ENCODE measurements at places on chromosomes 11 and 22.

DNA sequence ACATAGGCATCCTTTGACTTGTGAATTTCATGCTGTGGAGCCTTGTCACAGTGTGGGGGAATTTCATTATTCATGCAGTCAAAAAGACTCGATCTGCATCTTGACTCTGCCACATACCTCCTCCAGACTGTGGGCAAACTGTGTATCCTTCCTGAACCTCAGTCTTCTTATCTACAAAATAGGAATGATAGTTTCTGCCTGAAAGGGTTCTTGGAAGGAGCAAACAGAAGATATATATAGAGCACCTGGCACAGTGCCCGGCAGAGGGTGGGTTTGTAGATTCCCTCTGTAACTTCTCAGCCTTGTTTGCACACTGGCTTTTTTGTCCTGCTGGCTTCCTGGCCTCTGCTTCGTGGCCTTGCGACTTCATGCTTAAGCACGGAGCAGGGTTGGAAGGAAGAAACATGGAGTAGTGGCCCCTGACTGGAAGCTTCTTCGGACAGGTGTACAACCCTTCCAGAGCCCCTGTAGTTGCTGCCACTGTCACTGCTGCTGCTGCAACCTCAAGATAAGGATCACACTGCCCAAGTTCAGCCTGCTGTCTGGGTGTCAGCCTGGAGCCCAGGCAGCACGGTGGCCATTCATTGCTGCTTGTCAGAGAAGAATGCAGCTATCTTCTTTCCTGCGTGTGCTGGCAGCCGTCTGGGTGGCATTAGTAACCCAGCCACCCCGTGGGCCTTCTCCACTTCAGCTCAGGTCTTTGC lies 106.4 kb downstream of the MICAL2 start:
- no peak for DNase-seq

GRCh38 chr11:43934601-43935423 lies 7.6 kb upstream of the C11orf96 start:
- DNase-seq, result no peak

GRCh38 chr22:30121960-30122359 lies 41.7 kb downstream of the HORMAD2 start:
- DNase-seq, result no peak

DNA sequence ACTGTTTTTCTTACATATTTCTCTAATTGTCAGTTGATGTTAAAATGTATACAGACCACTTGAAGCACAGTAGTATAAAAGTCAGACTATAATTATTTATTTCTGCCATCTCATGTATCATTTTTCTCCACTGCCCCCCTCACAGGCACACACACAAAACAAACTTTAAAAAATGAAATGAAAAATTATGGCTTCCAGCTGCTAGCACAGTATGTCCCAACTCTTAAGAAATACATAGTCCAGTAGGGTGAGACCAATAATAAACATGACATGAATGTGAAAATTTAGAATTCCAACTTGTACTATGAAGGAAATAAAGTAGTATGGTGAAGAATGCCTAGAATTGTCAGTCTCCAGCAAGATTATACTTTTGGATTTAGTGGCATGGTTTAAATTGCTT lies 1247.9 kb downstream of the JRKL start:
- no peak for DNase-seq

- no peak for DNase-seq
Measured at GRCh38 chr11:95567685-95568084, 221.9 kb downstream of the FAM76B start.

- DNase-seq, result no peak
Measured at GRCh38 chr22:42281706-42282251, 11.3 kb upstream of the TCF20 start.

DNA sequence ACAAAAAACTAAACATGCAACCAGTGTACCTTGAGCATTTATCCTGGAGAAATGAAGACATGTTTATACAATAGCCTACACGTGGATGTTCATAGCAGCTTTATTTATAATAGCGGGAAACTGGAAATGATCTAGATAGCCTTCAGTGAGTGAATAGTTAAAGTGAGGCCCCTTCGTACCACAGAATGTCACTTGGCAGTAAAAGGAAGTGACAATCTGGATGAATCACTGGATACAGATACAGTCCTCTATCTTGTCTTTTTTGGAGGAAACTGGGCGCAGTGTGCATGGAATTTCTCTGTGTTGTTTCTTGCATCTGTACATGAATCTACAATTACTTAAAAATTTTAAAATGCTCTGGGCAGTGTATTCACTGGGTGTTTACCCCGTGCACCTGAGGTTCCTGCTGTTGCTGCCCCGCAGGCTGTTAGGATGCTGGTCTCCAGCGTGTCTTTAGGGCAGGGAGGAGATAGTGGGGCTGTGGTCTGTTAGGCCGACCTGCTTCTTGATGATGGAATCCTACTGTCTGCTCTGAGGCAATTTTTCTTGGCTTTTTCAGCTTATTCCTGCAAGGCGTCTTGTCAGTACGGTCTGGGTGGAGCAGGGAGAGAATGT lies 23.2 kb downstream of the DERL3 start:
- no peak for DNase-seq

DNA sequence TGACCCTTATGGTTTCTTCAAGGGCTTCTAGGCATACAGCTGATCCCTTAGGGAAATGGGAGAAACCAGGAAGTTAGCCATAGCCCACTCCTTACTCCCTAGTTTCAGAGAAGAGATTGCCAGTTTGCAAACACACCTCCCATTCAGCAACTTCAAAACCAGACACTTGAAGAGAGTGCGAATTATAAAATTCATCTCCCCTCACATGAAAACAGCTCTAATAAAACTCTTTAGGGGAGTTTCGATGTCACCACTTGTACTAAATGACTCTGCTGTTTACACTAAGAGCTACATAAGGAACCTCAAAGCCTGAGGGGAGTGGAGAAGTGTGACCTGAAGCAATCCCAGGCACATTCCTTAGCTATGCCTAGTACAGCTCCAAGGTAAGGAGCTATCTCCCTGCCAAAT lies 8.3 kb downstream of the LGR4 start:
- DNase-seq, result no peak

DNA sequence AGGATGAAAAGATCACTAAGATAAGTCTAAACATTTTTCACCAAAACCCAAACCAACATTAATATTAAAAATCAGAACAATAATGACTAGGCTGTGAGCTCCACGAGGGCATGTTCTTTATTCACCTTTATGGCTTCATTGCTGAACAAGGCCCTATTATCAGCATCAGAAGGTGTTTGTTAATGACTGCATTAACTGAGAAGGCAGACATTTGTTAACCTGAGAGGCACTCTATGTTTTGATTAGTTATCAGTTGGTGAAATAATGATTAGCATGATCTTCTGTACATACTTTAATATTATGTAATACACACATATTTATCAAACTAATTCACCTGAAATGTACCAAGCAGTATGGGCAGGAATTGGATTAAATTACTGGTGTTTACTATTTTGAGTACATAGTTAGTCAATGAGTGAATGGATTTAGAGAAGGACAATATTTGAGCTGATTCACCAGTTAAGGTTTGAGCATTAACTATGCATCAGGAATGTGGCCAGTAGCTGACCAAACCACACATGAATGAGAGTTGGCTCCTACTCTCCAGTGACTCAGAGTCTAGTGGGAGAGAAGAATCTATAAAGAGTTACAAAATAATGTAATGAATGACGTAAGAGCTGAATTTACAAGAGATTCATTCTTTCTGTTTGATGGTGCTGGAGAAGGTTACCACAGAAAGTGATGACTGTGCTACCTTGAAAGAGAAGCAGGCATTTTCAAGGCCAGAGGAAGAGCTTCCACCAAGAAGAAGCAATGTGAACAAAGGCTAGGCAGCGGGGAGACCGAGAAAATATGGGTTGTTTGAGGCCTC lies 6.7 kb downstream of the IL18 start:
- no peak for DNase-seq

GRCh38 chr11:102685754-102686153 lies 19.8 kb downstream of the MMP27 start:
- no peak for DNase-seq

- DNase-seq, result no peak
Measured at GRCh38 chr22:31291481-31292235, 630 bp downstream of the PIK3IP1 start.

GRCh38 chr11:36558571-36559413 lies 9.0 kb upstream of the RAG1 start:
- no peak for DNase-seq
